Stimulated activated CD8-positive, alpha-beta memory T cell treated with anti-CD3 and anti-CD28 coated beads, Interleukin-15, amount 100 ng/mL, for 4 hours (primary cell): ENCODE measurements at places on chromosomes 11 and 22.

- no peak for DNase-seq
Observed at GRCh38 chr11:9760193-9760575, 96.3 kb downstream of the SWAP70 start.

- no peak for DNase-seq
Observed at GRCh38 chr11:47272706-47273105, 2.8 kb downstream of the MADD start.

DNA sequence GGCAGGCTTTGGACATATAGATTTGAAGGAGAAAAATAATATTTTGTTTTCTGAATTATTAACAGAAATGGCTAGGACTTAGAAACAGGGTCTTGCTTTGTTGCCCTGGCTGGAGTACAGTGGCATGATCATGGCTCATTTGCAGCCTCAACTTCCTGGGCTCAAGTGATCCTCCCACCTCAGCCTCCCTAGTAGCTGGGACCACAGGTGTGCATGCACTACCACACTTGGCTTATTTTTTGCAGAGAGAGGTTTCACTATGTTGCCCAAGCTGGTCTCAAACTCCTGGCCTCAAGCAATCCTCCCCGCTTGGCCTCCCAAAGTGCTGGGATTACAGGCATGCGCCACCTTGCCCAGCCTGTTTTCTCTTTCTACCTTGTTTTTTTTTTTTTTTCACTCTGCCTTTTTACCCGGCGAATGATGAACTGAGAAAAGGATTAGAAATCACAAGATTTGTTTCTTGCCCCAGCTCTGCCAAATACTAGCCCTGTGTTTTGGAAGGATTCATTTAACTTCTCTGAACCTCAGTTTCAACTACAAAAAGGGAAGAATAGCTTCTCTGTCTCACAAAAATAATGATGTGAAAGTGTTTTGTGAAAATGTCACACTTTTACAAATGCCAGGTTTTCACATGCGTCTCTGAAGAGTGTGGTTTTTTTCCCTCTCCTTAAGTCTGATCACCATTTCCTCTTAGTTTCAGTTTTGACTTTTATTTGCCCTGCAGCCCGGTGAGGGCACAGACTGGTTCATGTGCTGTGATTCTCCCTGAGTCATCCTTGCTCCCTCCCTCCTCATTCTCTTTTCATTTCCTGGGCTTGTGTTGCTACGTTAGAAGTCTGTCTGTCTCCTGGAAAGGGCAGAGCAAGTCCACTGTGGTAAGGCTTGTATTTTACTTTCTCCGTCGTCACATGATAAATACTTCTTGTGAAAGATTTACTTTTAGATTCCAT lies 67.7 kb downstream of the BCL2L13 start:
- DNase-seq: peak; percentile 11

DNA sequence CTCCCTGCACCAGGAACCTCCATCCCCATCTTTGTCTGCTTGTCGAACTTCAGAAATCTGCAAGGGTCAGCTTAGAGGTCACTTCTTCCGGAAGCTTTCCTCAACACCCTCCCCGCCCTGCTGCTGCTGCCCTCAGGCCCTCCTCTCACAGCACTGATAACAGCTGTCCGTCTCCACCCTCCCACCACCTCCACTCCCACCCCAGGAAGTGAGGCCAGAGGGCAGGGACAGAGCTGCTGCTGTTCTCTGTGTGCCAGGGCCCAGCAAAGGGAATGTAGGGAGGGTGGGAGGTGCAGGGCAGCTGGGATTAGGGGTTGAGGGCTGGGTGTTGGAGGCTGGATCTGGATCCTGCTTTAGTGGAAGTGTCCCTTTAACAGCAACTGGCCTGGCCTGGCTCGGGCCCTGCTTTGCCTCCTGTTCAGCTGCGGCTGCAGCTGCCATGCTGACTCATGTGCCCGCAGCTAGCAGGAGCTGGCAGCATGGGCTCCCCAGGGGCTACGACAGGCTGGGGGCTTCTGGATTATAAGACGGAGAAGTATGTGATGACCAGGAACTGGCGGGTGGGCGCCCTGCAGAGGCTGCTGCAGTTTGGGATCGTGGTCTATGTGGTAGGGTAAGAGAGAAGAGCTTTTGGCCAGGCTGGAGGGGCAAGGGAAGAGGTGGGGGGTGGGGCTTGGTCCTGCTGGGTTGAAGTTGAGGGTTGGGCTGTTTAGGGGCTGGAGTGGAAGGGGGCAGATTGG lies at the start of gene P2RX6:
Gene P2RX6 (plus strand): TSS at position 440 of the 740 bp plus-strand sequence. CDS start 10 bp downstream, at position 450.
- no peak for DNase-seq

GRCh38 chr11:12755510-12756453 lies 81.6 kb downstream of the TEAD1 start:
- DNase-seq: no peak

- DNase-seq: no peak
Observed at GRCh38 chr22:19671316-19671715, 43.0 kb upstream of the SEPTIN5 start.

- no peak for DNase-seq
Observed at GRCh38 chr11:120337355-120338106, 1.3 kb downstream of the ARHGEF12 start.

DNA sequence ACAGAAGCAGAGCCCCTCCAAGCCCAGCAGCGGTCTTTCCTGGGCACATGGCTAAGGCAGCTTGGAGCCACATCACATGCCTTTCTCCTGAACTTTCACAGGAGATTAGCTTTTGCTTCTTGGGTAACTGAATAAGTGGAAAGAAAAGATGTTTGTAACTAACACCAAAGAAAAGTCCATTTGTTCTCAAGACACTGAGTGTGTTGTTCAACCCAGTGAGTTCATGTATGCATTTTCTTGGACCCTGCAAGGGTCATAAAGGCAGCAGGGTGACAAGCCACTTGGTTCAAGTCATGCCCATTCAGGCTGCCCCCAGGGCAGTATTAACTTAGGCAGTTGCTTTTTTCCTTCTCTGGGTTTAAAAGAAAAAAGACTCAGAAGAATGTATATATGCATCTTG lies 203.4 kb downstream of the FAM76B start:
- DNase-seq: no peak

DNA sequence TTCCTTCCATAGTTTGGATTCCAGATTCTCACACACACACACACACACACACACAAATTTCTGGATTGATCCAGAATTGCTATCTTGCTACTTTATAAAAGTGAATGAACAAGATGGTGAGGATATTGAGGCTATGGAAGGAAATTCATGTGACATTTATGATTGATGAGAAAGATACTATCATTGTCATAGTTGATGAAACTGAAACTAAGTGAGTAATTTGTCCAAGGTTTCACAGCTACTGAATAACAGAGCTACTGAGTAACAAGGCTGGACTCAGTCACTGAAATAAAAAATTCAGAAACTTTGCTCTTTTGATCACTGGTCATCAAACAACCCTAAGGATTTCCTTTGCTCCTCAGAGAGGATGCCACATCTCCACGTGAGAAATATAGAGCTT lies 16.2 kb downstream of the OR5D16 start:
- no peak for DNase-seq

- no peak for DNase-seq
Observed at GRCh38 chr22:35611891-35612576, 5.1 kb downstream of the MB start.

- DNase-seq: no peak
Observed at GRCh38 chr11:122785031-122785541, 53.2 kb upstream of the CRTAM start.

DNA sequence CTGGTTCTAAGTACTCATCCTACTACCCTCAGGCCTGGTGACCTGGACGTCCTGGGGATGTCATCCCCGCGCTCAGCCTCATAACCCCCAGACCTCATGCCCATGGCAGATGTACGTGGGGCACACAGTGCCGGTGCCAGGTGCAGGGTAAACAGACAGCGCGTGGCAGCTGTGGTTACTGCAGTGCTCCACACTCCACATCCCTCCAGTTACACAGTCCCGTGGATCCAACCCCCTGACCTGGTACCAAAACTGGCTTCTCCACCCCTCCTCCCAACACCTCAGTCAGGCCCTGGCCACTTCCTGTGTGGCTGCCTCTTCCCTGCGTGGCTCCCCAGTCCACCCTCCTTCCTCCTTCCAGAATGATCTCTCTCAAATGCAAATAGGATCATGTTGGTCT lies 95.2 kb downstream of the DSCAML1 start:
- DNase-seq: no peak

DNA sequence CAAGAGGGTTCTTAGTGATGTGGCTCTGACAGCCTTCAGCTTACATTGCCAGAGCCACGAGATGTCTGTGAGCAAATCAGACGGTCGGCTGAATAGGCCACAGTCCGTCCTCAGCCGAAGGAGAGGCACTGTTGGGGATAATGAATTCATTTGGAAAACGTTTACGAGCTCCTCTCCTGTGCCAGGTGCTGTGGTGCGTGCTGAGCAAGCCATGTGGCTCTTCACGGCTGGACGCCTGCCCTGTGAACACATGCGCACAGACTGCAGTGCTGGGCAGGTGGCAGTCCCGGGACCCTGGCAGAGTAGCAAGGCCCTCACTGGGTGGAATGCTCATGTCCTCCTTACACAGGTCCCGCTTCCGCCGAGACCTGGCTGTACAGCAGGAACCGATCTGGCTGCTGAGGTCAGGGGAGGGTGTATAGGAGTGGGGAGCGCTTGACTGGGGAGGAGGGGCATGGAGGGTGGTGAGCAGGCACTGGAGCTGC lies 6.8 kb downstream of the TBC1D22A start:
- DNase-seq: no peak

DNA sequence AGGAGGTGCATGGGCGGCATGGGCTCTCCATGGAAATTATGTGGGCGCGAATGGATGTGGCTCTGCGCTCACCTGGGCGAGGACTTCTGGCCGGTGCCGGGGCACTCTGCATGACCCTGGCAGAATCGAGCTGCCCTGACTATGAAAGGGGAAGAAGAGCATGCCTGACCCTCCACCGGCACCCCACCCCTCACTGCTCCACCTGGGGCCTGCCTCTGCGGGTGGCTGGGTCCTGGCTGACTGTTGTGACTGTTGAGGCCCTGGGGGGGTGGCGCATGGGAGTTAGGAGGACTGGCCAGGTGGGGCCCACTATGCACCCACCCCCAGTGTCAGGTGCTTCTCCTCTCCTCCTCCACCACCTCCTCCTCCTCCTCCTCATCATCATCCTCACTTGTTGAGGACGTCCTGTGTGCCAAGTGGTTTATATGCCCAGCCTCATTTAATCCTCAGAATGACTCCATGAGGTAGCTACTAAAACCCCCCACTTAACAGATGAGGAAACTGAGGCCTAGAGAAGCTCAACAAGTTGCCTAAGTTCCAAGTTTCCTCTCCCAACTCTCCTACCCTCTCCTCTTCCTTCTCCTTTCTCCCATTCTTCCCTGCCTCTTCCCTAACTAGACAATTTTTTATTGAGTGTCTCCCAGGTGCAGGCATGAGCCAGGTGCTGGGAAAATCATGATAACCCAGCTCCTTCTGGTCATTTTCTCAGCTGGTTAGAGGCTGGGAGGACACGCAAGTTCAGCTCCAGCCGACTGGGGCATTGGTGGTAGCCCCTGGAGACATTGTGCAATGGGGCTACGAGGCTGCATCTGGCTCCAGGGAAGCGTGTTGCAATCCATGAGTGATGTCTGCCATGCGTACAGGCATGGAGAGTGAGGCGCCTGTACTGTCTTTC lies 2.3 kb downstream of the MYEOV start:
- no peak for DNase-seq

DNA sequence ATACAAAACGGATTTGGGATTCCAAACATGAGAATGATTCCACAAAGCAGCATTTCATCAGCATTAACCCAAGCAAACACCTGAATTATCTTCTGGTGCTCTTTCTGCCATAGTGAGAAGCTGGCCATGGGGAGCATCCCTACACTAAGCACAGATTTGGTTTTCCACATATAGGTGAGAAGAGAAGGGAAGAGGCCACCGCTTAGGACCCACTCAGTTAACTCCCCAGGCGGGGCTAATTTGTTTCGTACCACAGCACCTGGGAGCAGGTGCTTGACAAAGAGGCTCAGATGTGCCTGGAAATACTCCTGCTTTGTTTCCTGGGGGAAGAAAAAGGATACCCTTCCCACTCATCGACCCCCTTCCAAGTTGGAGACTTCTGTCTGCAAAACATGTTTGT lies 64.2 kb downstream of the RAB30 start:
- no peak for DNase-seq

DNA sequence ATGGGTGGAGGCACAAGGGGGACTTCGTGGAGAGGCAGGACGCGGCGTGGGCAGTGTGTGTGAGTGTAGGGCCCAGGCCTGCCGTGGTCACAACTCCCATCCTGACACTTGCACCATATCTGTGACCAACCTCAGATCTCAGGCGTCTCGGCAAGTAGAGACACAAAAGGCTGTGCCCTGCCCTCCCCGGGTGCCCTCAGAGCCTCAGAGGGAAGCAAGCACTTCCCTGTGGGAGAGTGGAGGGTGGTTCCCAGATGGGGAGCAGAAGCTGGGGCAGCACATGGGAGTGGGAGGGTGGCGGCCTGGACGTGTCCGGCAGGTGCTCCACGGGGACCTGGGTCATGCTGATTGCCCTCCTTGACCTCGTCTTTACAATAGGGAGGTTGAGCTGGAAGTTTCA lies 20.4 kb downstream of the B3GAT1 start:
- no peak for DNase-seq

DNA sequence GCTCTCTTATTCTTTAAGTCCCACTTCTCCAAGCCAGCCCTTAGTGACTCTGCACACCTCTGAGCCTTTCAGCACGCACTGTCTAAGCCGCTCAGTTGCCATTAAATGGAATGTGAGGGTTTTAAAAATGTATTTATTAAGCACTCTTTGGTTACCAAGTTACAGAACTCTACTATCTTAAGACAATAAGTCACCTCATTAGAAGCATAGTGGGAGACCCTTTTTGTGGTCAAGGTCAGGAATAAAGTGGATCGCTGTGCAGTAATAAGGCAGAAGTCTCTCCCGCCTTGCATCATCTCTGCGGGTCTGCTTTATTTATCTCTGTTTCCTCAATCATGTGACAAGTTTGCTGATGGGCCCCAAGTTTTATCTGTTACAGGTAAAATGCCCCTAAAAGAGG lies 11.9 kb downstream of the SLC25A18 start:
- DNase-seq: no peak

DNA sequence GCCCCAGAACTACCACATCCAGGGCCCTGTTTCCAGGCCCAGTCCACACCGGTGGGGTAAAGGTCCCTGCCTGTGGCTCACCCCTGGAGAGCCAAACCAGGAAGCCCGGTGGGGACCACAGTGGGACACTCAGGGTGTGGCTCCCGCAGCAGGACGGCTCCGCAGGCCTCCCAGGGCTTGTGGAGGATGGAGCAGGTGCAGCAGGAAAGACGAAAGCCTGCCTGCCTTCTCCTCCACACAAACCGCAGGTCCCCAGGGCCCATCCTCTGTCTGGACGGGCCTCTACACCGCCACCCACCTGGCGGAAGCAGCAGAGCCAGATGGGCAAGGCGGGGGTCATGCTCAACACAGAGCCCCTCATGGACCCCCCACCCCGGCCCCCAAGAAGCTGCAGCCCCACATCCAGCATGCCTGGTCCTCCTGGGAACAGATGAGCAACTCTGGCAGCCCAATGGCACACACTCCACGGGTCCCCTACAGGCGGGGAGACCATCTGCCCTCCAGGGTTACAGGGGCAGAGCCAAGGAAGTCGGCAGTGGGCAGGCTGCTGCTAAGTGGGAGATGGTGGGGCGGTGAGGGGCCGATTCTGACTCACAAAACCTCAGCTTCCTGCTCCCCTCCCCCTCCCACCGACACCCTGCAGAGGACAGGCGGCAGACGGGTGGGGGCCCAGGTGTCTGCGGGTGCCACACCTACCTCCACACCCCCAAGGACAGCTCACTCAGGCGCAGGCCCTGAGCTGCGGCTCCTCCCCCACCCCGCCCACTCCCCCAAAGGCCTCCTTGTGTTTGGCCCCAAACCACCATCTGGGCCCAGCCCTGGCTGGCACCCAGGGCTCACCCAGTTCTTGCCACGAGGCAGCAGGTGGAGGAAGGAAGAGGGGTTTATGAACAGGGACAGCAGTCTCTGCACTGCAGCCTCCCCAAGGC lies 5.2 kb downstream of the SBF1 start:
- peak; percentile 96 for DNase-seq

GRCh38 chr11:17153757-17154156 lies 54.0 kb downstream of the PIK3C2A start:
- DNase-seq: no peak
